ENCODE measurements at places on chromosomes 3 and 15.

DNA sequence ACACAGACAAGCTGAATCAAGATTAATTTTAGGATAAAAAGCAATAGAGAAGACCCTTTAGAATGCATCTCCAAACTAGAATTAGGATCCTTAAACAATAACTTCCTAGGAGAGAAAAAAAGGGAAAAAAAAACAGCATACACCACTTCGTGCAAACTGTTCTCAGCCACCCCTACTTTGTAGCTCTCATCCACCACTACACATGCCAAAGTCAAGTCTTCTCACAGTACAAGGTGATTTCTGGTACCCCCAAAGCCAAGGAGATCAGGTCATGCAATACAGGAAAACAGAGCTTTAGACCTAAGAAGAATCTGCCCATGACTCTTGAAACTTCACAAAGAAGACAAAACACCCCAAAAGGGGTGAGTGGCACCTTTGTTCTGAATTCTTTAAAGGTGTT lies 166.9 kb downstream of the SUCNR1 start:
- no peak for DNase-seq

DNA sequence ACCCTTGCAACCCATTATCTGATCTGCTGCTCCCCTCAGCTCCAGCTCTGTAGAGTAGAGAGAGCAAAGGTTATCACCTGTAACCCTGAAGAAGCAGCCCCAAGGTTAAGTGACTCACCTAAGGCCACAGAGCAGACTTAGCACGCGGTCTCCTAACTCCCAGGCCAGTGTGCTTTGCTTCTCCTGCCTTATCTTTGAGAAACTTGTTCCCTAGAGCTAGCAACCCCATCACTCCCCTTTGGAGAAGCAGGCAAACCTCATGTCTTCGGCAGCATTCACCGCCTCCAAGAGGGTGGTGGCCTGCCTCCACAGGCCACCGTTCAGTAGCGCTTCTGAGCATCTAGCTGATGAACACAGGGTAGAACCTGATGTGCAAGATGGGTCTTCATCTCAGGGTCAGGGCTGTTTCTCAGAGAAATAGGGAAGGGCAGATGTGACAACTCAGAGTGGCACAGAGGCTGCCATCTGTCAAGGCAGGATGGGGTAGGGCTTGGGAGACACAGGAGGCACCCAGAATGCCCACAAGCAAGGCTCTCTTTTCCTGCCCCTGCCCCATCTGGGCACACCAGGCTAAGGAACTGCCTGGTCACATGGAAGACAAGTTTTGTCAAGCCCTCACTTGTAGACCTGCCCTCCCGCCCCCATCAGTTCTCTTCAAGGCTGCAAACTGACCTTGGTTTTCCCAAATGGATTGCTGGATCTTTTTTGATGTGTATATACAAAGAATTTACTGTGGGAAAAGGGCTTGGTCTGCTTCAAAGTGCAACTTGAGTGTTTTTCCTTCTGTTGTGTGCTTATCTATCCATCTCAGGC lies 34.9 kb upstream of the CLK3 start:
- no peak for DNase-seq

DNA sequence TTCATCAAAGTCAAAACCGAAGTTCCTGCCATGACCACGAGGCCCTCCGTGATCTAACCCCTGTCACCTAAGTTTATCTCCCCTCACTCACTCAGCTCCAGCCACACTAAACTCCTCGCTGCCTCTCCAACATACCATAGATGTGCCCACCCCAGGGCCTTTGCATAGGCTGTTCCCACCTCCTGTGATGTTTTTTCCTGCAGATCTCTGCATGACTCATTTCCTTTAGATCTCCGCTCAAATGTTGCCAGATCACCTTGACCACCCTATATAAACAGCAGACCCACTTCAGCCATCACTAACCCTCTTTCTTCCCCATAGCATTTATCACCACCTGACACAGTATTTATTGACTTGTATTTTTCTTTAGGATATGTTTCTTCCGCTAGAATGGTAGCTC lies 58.5 kb downstream of the HRH1 start:
- DNase-seq = peak; percentile 24

DNA sequence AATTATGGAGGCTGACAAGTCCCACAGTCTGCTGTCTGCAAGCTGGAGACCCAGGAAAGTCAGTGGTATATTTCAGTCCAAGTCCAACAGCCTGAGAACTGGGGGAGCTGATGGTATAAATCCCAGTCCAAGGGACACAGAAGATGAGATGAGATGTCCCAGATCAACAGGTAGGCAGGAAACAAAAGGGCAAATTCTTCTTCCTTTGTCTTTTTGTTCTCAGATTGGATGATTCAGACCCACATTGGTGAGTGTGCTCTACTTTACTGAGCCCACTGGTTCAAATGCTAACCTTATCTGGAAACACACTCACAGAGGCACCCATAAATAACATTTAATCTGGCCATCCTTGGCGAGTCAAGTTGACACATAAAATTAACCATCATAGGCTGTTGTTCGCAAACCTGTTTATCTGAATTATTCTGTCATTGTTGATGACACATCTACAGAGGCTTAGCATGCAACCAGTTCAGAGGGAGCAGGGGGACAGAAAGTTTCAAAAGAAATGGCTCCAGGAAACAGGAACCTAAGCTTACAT lies 62.7 kb upstream of the ITGA11 start:
- no peak for DNase-seq

- peak; percentile 93 for DNase-seq
Observed at GRCh38 chr3:23055733-23056376, 147.3 kb upstream of the UBE2E2 start.

- peak; percentile 44 for DNase-seq
Observed at GRCh38 chr3:124246376-124246775, 254.5 kb upstream of the ROPN1 start.

- no peak for DNase-seq
Observed at GRCh38 chr15:79656151-79657000, 224.2 kb downstream of the MINAR1 start.

GRCh38 chr15:34436956-34437442 lies 609 bp downstream of the GOLGA8A start:
- peak; percentile 31 for DNase-seq

GRCh38 chr3:71805199-71805598 lies 20.3 kb upstream of the PROK2 start:
- no peak for DNase-seq

GRCh38 chr15:84766461-84767035 lies 18.2 kb downstream of the ZNF592 start:
- DNase-seq = no peak

DNA sequence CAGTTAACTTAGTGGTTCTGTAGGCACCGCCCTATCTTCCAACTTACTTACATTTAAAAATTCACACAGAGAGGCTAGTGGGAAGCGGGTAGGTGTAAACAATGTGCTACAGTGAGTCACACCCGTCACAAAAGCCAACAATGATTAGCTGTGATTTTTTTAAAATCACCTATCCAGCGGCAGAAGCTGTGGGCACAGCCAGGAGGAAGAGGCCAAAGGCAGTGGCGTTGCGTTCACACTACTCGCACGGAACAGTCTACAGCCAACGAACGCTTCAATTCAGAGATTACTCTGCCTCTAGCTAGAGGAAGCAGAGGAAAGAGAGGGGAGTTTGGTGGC lies 2.5 kb upstream of the NLGN1 start:
- no peak for DNase-seq

DNA sequence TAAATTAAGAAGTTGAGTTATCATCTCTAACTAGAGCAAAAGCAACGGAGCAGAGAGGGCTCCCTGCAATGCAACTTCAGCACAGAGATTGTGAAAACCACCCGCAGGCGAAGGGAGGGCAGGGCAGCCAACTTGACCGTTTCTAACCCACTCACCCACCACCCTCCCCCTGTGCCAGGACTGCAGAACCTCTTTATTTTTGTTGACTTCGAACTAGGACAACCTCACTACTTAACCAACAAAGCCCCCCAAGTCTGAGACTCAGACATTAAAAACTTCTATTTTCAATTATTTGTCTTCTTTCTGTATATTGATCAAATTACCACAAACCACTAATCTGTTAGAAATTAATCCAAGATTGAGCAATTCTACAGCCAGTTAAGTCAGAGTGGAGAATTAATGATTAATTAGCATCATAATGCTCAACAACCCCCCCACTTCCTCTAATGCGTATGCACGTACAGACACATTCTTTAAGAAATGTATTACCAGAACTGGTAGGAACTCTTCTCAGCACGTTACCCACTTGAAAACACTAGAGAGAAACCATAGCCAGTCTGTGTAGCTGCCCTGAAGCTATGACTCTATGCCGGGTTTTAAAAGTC lies 2.0 kb downstream of the MGLL start:
- peak; percentile 43 for DNase-seq

DNA sequence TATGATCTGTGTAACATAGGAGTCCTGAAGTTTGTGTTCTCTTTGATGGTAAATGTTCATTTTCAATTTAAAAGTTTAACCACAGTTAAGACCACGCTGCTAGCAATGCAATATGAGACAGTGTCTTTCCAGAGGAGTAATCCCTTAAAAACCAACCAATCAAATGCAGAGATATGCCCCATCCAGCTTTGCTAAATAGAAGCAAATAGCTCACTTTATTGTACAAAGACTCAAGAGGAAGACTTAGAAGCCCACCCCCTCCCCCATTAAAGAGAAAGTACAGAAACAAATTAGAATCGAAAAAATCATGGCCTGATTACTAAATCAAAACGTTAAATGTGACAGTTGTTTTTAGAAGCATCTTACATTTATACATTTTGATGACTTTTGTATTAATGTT lies 2.1 kb upstream of the ANP32A start:
- no peak for DNase-seq

DNA sequence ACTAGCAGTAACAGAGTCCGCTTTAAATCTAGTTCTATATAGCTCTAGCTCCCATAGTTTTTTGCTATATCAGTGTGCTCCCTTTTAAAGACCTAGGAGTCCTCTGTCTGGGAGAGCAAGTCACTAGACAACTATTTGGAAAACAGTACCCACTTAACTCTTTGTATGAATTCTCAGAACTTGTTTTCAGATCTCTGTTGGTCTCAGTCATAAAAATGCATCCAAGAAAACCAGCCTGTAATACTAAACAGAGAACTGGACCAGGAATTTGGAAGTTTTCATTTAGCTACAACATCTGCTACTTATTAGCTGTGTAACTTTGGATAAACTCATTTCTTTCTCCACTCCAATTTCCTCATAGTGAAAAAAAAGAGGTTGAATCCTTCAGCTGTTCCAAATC lies 56.9 kb upstream of the C3orf49 start:
- no peak for DNase-seq

GRCh38 chr3:4491855-4492207 lies 1.3 kb upstream of the ITPR1 start:
- DNase-seq = no peak

- DNase-seq = no peak
Observed at GRCh38 chr3:105274536-105274935, 92.2 kb upstream of the ALCAM start.

DNA sequence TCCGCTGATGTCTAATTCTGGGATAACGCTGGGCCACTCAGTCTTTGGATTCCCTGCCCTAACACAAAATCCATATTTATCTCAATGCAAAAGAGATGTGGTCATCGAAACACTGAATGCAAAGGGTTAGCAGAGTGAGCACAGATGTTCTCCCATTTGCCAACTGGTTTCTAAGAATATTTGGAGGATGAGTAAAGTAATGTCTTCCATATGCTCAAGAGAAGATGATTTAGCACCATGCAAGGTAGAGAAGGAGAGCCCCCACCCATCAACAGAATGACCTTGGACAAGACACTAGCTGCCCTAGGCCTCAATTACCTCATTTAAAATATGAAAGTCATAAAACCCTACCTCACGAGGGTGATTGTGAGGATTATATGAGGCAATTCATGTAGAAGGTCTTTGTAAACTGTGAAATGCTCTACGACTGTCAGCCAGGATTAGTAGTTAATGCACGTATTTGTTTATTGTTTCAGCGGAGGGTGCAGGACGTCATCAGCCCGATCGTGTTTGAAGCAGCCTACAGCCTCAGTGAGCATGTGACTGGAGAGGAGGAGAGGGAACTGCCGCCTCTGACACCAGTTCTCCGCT lies 232.9 kb upstream of the CTDSPL start:
- peak; percentile 29 for DNase-seq

DNA sequence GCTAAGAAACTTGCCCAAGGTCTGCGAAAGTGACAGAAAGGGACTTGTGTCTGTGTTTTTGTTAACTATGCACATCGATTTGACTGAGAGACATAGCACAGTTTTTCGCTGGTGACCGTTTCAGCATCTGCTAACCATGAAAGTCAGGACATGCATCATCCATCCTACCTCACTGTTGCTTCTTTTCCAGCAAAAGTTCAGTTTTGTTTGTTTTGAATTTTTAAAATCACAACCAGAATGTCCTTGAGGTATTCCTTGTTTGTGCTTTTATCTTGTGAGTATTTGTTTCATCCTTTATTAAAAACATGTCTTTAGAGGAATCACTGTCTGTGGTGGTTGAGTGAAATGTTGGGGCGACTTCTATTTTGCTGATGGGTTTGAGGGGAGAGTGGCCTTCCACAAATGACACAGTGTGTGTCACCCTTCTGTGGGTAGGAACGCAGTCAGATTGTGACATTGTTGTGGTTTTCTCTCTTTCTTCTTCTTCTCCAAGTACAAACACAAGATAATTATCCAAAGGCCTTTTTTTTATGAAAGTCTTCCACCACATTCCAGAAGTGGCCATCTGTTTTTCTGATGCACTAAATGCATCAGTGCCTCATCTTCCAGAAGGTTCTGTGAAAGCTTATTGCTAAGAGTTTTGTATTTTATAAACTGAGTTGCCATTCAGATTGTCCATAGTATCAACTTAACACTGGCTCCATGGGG lies 214.4 kb upstream of the NR2E3 start:
- DNase-seq = peak; percentile 32

DNA sequence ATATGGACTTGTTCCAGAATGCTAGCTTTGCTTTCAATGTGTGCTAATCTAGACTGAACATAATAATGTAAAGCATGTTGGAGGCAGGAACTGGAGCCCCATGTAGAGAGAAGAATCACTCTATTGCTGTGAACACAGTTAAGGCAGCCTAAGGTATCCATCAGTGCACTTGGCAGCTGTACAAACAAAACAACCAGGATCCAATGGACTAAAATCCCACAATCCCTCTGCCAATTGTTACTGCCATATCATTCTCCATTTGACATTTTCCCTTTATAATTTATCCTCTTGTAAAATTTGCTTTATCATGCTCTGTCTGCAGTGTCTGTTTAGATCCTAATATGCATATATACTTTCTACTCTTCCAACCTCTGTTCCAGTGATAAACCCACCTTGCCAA lies 756.8 kb upstream of the LMCD1 start:
- DNase-seq = no peak

- no peak for DNase-seq
Observed at GRCh38 chr15:33655488-33655887, 312.8 kb upstream of the CHRM5 start.

DNA sequence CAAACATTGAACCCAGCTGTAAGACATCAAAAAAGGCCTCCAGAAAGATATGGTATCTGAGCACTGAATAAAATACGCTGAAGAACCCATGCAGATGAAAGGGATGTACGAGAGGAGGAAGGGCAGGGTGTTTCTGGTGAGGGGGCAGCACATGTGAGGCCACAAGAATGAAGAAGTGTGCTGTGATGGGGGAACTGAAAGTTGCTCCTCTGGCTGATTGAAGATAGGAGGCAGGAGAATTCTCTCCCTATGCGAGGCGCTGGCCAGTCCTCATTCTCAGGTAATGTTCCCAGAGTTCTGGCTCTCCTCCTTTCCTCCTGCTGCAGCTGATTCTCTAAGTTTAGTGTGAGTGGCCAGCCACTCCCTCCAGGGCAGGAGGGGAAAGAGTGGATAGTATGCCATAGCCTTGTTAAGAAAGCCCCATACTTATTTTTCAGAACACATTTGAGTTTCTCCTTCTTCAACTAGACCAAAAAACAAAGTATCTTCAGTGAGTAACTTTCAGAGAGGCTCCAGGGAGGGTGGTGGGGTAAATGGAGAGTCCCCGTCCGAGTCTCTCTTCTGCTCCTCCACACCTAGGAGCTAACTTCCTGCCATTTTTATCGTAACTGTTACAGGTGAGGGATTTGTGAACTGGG lies 26.9 kb upstream of the MYO1E start:
- no peak for DNase-seq
